ENCODE measurements at places on chromosomes 2 and 18.

- DNase-seq: no peak
These were observed 246.6 kb downstream of the EIPR1 start for GRCh38 chr2:3130889-3131635.

DNA sequence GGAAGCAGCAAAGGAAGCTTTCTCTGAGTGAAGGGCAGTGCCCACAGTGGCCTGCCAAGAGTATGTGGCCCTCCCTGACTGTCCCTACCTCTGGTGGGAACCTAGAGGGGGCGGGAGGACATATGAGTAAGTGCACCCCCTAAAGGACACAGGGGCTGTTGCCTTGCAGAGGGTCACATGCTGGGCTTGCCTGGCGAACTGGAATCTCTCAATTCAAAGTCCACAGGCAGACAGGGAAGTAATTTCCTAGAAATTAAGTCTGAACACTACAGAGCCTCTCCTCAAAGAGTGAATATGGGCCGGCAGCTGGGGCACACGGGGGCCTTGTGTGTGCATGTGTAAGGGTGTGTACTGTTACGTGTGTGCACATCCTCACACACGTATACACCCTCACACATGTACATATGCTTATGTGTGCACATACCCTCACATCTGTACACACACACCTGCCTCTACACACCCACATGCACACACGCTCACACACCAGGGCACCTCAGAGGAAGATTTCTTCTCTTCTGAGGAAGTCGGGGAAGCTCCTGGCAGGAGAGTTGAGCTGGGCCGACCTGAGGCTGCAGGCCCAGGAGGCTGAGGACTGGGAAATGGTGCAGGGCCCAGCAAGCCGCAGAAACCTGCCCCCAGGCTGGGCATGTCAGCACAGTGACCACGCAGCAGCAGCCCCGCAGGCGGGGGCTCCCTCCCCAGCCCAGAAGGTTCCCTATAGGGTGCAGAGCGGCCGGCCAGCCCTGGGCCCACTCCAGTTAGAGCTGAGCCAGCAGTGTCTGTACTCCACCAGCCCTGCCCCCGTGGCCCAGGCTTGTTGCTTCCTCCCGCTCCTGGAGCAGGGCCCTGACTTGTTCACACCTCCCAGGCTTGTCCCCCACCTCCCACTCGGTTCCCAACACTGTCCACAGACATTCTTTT, 77.4 kb upstream of the TAF1B start:
- no peak for DNase-seq

DNA sequence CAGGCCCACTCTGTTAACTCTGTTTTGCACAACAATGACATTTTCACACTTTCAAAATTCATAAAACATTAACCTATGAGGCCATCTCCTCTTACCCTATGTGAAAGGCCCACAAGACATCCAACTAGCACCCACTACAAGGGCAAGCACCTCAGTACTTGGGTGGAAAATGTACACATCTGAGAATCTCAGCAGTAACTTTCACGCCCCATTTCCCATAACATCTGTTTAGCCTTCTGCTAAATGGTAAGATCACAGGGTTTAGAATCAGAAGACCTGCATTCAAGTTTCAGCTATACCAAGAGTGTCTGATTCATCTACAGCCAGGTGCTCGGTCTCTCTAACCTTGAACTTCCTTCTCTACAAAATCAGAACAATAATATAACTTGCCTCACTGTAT, 89.2 kb downstream of the SP100 start:
- no peak for DNase-seq

DNA sequence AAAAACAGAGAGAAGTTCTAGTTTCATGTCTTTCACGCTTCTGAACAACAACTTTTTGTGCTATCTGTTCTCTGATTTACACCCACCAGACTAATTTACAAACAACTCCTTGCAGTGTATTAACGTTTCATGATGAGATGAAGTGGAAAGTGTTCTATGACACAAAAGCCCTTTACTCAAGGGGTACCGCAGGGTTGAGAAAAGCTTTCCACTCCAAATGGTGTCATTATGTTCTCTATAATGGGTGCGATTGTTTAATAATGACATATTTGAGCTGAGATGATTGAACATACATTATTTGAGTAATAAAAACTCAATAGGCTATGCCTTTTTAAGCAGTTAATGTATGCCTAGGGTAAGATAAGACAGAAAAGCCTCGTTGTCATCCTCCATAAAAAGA, 76.3 kb downstream of the ACTR3 start:
- no peak for DNase-seq

GRCh38 chr2:112073875-112074274, 18.8 kb downstream of the TMEM87B start:
- no peak for DNase-seq

GRCh38 chr18:48123324-48123723, 192.9 kb upstream of the SMAD2 start:
- DNase-seq: no peak

DNA sequence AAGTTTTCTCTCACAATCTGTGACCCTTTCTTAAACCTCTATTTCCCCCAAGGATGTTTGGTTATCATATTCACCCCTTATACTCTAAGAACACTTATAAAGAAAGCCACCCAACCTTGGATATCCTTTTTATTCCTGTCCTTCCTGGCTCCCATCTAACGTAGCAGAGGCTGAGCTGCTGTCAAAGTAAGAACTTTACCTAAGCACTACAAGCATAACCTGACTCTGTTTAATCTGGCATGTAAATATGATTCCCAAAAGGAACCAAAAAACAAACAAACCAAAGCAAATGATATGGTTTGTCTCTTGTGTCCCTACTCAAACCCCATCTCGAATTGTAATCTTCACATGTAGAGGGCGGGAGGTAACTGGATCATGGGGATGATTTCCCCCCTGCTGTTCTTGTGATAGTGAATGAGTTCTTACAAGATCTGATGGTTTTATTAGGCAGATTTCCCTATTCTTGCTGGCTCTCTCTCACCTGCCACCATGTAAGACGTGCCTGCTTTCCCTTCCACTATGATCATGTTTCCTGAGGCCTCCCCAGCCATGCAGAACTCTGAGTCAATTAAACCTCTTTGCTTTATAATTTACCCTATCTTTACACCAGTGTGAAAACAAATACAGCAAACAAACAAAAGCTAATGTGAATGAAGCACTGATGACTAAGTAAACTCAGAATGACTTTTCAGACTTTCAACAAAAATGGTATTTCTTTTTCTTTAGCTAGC, 72.7 kb upstream of the SPOPL start:
- no peak for DNase-seq

GRCh38 chr18:58394602-58395425, 234.1 kb downstream of the ALPK2 start:
- peak; percentile 57 for DNase-seq

DNA sequence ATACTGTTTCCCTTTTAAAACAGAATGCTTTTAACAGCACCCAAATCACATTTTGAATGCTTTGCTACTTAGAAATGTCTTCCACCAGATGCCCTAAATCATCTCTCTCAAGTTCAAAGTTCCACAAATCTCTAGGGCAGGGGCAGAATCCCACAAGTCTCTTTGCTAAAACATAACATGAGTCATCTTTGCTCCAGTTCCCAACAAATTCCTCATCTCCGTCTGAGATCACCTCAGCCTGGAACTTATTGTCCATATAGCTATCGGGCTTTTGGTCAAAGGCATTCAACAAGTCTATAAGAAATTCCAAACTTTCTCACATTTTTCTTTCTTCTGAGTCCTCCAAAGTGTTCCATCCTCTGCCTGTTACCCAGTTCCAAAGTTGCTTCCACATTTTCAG, 1374.5 kb upstream of the NXPH2 start:
- DNase-seq: peak; percentile 63

GRCh38 chr2:111664275-111664850, 219.6 kb downstream of the ANAPC1 start:
- no peak for DNase-seq

DNA sequence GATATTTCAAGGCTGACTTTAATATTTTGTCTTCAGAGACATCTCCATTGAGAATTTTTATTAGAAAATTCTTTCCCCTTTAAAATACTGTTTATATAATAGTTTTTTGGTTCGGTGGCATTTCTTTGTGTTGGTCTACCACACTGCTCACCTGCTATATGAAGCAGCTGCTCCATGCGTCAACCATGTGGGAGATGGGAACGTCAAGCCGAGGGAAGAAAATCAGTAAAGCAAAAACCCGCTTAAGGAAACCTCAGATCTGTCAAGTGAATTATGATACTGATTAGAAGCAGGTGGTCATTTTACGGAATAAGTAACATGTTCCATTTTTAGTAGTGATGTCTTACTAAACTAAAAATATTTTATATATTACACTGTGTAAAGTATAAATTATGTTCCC, 5.6 kb upstream of the TMEM17 start:
- DNase-seq: no peak

DNA sequence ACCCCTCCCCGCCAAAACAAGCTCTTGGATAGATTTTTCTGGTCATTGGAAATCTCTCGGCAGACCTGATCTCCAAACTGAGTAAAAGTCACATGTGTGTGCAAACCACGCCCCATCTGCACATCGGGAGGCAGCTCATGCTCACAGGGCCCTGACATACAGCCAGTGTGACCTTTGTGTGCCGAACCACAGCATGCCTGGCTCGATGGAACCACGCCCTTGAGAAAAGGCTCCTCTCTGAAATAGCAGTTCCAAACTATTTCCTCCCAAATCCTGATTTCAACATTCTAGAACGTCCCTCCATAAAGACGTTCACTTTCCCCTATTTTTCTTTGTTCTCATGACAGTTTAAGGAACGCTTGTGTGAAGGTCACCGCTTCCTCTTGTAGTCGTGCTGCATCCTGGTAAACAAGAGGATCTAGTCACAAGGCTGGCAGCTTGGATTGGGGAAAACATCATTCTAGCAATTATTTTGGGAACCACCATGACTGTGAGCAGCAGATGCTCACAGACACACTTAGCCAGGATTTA, 59.3 kb upstream of the MAP4K4 start:
- DNase-seq: no peak

DNA sequence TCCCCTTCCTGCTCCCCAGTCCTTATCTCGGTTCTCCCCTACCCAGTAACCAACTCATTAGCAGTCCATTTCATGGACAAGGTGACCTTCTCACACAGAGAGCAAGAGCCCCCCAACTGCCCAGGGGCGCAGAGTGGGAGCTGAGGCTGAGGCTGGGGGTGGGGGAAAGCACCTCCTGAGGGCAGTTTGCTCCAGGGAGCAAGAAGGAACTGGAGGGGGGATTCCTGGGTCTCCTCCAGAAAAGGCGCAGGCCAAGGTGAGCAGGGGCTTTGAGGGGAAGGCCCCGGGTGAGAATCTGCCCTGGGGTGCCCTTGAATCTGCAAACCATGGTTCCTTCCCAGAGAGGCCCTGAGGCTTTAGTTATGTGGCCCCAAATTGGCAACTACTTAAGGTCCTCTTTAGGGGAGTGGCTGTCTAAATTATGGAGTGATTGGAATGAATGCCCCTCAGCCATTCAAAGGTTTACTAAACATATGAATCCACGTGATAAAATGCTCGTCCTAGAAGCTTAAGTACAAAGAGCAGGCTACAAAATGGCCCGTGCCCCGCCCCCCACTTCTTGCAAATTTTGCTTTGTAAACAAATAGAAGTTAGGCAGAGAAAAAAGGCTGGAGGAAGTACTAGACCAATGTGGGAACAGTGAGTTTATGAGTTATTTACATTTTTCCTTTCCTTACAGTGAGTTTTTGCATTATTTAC, 123.5 kb upstream of the HS6ST1 start:
- no peak for DNase-seq

GRCh38 chr2:23596316-23596885, 211.4 kb downstream of the KLHL29 start:
- DNase-seq: peak; percentile 4

GRCh38 chr18:75247611-75248421, 37.2 kb downstream of the TSHZ1 start:
- DNase-seq: peak; percentile 62
